ENCODE measurements at places on chromosomes 2 and 18.

GRCh38 chr2:237165405-237166276 is 80.0 kb downstream of the COPS8 start:
- no peak for DNase-seq

GRCh38 chr2:101310090-101310833 is 1.8 kb upstream of the RNF149 start:
- DNase-seq, result no peak

- no peak for DNase-seq
These were observed 35.5 kb upstream of the KIDINS220 start for GRCh38 chr2:8872821-8873432.

DNA sequence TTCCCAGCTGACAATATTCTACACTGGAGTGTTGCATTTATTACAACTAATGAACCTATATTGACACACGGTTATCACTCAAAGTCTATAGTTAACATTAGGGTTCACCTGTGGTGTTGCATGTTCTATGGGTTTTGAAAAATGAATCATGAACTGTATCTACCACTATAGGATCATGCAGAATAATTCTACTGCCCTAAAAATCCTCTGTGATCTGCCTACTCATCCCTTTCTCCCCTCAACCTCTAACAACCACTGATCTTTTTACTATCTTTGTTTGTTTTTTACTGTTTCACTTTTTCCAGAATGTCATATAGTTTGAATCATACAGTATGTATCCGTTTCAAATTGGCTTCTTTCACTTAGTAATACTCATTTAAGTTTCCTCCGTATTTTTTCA is 47.6 kb upstream of the TCF7L1 start:
- no peak for DNase-seq

DNA sequence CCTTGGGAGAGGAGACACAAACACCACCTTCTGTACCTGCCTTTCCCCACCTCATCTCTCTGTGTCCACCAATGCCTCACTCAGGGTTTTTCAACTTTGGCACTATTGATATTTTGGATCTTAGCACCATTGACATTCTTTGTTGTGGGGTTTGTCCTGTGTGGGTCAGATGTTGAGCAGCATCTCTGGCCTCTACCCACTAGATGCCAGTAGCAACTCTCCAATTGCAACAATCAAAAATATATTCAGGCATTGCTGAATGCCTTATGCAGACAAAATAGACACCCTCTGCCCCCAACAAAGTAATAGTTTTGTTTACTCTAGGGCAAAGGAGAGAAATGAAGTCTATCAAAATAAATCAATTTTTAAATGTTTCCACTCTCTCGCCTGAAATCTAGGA is 1384.3 kb upstream of the NXPH2 start:
- DNase-seq, result no peak

- DNase-seq, result no peak
These were observed 44.3 kb downstream of the FN1 start for GRCh38 chr2:215391531-215391930.

DNA sequence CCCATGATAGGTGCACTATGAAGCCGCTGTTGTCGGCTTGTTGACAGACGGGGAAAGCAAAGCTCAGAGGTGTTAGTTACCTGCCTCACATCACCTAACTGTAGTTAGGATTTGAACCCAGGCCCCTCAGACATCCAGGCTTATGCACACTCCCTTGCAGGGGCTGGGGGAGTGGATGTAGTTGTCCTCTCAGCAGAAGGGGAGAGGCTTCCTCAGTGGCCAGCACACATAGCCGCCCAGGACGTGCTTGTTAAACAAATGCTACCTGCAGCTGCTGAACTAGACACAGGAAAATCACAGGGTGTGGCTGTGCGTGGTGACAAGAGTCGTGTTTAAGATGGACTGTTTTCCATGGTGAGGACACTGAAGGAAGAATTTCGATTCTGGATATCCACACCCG is 39.2 kb downstream of the GREB1 start:
- DNase-seq, result no peak

All from D721Med (cell line).